ENCODE measurements at places on chromosomes 3 and 15.

- no peak for DNase-seq
These were observed 80.8 kb upstream of the SCN5A start for GRCh38 chr3:38730281-38730680.

GRCh38 chr15:64858021-64858575 lies 16.4 kb downstream of the PLEKHO2 start:
- no peak for DNase-seq

- DNase-seq: no peak
These were observed 10.9 kb upstream of the RHO start for GRCh38 chr3:129517516-129517915.

DNA sequence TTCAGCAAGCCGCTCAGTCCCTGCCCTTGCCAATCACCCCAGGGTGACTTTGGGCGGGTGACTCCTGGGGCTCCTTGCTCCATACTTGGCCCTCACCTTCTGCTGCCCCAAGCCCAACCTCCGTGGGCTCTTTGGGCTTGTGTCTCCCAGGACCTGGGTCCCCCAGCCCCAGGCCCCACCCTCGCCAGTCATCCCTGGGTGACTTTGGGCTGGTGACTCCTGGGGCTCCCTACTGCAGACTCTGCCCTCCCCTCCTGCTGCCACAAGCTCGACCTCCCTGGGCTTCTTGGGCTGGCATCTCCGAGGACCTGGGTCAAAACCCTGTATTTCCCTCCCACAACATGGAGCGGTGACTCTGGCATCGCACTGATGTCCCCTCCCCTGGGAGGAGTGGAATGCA lies 151.5 kb downstream of the GOLGA6L4 start:
- no peak for DNase-seq

DNA sequence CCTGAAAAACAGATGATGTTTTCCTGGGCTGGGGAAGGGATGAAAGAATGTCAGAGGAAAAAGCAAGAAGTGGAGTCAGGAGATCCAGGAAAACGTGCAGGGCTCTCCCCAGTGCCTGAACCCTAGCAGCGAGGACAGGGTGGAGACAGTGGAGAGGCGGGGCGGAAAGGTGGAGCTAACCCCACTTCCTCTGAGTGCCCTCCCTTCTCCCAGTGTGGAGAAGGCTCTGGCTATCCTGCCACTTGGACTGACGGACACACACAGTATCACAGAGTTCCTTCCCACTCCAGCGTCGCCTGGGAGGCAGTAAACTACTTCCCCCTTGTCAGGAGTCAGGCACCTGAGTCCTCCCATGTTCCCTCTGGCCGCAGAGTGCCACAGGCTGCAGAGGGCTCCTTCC lies 125.3 kb upstream of the CHRNA7 start:
- no peak for DNase-seq

DNA sequence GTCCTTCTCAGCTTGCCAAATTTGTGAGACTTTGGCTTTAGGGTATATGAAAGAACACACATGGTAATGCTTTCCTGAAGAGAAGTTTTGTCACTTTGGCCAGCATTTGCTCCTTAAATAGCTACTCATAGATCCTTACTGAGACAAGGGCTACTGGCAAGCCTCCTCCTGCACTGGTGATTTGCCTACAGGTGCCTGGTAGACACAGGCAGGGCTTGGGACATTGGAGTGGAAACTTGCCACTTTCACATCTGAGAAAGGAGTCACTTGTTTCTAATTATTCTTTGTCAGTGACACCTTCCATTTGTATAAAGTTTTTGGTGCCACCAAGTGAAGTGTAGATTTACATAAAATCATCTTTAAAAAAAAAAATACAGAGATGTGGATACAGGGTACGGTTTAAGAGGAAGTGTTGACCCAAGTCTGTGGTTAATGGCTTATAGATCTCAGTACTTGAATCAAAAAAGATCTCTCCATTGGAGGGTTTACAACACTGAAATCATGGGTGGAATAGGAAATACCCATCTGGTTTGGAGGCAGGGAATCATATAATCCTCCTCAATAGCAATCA lies 132.8 kb upstream of the GADL1 start:
- DNase-seq: no peak

- no peak for DNase-seq
These were observed at the start of gene CCR3 for GRCh38 chr3:46242120-46242519. Gene CCR3 (plus strand): TSS chr3:46242460. CDS start chr3:46265159, 22,699 bp downstream.

DNA sequence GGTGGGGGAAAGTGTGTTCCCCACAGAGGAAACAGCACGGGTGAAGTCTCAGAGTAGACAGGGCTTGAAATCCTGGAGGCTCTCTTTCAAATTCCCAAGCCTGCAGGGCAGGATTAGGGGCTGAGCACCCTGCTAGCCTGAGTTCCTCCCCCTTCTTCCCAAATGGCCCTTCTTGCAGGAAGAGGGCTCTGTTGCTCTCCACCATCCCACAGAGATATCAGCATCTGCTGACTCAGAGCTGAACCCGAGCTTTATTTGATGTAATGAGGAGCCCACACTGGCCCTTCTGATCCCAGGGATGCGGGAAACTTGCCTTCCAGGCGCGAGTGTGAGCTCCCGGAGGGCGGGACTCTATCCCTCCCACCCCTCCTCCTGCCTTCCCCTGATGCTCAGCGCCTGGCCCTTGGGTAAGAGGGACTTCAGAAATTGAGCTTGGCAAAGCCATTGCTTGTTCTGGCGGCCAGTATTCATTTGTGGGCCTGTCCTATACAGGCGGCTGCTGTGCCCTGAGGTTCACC lies 1.4 kb upstream of the STRA6 start:
- DNase-seq: peak; percentile 13

- no peak for DNase-seq
These were observed 7.4 kb downstream of the RRP9 start for GRCh38 chr3:51934139-51934850.

DNA sequence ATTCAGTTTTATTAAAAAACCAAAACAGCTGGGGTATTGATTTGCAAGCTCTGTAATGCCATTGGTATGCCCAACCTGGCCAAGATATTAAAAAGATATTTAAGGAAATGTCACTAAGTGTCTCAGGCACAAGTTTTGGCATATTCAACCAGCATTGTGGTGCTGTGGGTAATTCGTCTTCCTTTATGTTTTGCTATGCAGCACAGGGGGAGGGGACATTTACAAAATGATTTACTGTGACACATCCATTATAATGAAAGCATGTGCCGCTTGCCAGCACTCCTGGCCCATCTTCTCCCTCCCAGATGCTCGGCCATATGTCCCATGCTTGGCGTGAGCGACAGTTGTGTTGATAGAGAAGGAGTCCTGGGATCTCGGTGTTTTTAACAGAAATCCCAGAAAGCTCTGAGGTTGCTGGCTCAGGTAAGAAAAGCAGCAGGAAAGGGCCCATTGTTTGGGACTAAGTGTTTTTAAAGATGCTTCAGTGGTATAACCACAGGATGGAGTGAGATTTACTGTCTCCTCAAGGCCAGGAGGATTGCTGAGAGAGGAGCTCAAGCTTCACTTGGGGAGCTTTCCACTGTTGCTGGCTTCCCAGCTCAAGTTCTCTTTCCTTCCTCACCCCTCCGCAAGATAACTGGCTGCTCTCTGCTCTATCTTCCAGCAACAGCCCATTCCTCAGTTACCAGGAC lies 158.2 kb upstream of the TSC22D2 start:
- DNase-seq: no peak

GRCh38 chr15:67085818-67086636 lies 20.6 kb downstream of the SMAD3 start:
- no peak for DNase-seq

GRCh38 chr15:65619626-65620290 lies 2.0 kb upstream of the SLC24A1 start:
- no peak for DNase-seq

DNA sequence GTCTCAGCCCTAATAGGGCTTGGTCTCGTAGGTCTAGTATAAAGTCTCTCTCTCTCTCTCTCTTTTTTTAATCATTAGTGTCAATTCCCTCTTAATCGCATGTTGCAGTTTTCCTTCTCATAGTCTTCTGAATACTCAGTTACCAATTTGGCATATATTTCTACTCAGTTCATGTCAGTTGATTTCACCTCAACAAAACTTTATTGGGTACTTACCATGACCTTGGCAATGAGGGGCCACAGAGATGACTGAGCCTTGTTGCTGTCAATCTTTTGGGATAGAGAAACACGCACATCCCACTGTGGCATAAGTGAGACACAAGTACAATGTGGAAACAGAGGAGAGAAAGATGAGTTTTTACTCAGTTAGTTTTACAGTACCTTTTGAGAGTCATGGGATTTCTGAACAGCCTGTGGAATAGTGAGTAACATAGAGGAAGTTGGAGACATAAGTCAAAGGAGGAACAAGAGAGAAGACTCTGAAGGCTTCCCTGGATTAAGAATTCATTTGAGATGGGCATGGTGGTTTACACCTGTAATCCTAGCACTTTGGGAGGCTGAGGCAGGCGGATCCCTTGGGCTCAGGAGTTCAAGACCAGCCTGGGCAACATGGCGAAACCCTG lies 150.2 kb upstream of the CBLB start:
- DNase-seq: no peak

GRCh38 chr3:89059211-89059925 lies 48.1 kb upstream of the EPHA3 start:
- no peak for DNase-seq

GRCh38 chr3:170889132-170889531 lies 19.1 kb upstream of the RPL22L1 start:
- no peak for DNase-seq

All from NCI-H146 (cell line).